Muscle of back (tissue), 13 donors: ENCODE measurements at places on chromosomes 5 and 9. TPM values are rescaled to one million over a fixed set of nuclear protein-coding genes. Genes with fewer than 3 reads are reported as not detected.

DNA sequence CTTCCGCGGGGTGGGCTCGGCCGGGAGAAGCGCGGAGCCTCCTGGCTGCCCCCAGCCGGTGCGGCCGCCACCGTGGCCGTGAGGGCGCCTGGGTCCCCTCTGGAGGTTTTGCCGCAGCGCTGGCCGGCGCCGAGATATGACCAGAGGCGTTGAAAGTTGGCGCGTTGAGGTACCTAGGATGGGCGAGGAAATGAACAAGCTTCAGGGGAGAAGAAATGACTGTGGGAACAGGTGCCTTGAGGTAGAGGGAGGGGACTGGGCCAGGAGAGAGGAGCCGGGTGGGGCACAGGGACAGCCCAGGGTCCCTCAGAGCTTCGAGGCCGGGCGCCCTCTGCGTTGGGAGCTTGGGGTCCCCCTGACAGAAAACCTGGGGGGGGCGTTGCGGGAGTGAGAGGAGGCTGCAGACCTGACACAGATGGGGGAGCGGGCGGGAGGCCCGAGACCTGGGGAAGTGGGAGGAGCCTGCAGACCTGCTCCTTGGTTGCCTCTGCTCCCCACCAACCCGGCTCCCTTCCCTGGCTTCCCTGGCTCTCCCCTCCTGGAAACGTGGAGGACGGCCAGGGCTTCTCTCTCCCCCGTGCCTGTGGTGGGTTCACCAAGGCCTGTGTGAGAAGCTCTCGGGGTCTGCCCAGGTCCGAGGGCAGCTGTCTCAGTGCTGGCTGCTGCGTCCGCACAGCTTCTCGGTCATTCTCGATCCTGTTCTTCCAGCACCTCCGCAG, 14.2 kb downstream of the RABL6 start:
- DNase-seq: no peak

GRCh38 chr5:54621048-54621447, 103.5 kb downstream of the SNX18 start:
- DNase-seq: no peak

GRCh38 chr5:156431956-156432829, 105.2 kb downstream of the SGCD start:
- DNase-seq: no peak

DNA sequence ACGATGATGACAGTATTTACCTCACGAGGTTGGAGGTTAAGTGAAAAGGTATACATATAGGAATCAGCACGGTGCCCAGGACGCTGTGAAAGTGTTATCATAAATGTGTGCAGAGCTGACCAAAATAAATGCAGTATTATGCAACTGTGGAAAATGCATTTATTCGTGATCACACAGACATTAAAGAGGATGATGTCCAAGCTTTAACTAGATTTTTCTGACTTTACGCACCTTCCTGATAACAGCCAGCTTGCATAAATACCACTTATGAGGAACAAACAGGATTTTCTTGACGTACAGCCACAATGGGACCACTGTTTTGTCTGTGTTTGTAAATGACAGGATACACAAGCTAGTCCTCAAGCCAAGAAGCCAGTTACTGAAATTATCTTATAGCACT, 71.4 kb upstream of the ATP10B start:
- no peak for DNase-seq

DNA sequence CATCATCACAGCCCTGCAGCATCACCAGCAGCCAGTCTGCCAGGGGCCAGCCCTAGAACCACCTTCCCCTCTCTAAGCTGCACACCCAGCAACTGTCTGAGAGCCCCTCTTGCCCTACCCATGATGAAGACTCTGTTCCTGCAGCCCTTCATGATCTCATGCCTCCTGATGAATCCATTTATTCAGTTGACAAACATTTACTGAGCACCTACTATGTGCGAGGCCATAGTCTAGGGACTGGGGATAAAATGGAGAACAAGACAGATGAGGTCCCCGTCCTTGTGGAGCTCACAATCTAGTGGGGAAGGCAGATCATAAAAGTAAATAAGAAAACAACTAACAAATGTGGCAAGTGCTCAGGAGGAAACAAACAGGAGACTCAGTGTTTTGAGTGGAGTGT, 96.3 kb downstream of the PCDH1 start:
- no peak for DNase-seq

GRCh38 chr9:93814077-93814956, 140.8 kb downstream of the BARX1 start:
- no peak for DNase-seq

DNA sequence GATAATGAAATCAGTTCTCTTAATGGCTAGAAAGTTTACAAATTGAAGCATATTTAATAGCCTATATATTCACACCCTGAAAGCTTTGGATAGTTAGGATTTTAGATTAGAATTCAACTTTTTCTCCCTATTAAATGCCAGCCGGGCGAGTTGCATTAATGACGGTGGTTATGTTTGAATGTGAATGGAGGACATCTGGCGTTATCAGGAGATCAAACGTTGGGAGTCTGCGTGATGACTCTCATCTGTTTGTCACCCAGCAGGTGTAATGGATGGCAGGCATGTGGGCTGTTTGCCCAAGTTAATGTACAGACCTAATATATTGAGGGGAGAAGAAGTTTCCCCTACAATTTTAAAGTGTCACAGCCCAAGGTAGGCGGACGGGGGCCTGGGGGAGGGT, 1227.7 kb upstream of the WWC1 start:
- DNase-seq: no peak

DNA sequence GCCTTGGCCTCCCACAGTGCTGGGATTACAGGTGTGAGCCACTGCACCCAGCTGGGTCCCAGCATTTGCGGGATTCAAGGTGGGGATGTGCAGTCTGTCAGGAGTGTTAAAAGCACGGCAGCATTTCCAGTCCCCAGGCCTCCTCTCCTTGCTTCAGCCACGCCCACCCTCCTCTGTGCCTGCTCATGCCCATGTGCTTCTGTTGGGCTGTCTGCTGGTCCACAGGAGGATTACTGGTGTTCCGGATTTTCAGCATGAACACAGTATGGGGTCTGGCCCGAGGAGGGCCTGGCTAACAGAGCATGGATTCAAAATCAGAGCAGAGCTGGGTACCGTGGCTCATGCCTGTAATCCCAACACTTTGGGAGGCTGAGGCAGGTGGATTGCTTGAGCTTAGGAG, 5.5 kb downstream of the ARRDC1 start:
- DNase-seq: no peak

GRCh38 chr5:65825408-65826328, 100.7 kb upstream of the ERBIN start:
- DNase-seq: no peak

DNA sequence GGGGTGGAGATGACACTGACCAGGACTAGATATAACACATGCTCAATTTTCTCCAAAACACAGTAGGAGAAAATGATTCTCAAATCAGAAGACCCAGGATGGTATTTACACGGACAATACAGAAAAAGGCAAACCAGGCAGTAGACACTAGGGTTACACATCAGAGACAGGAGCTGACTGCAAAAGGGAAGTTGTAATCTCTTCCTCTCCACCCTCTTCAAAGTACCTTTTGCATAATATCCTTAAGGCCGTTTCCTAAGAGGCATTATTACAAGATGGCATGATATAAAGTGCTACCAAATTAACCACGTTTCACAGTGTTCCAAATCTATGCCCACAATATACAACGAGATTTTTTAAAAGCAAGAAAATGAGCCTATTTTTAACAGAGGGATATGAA, 39.2 kb downstream of the YIPF5 start:
- no peak for DNase-seq

- DNase-seq: peak; percentile 34
Measured at GRCh38 chr9:127664678-127665507, 41.9 kb upstream of the CFAP157 start.

GRCh38 chr9:90568667-90569066, 74.0 kb downstream of the DIRAS2 start:
- no peak for DNase-seq

DNA sequence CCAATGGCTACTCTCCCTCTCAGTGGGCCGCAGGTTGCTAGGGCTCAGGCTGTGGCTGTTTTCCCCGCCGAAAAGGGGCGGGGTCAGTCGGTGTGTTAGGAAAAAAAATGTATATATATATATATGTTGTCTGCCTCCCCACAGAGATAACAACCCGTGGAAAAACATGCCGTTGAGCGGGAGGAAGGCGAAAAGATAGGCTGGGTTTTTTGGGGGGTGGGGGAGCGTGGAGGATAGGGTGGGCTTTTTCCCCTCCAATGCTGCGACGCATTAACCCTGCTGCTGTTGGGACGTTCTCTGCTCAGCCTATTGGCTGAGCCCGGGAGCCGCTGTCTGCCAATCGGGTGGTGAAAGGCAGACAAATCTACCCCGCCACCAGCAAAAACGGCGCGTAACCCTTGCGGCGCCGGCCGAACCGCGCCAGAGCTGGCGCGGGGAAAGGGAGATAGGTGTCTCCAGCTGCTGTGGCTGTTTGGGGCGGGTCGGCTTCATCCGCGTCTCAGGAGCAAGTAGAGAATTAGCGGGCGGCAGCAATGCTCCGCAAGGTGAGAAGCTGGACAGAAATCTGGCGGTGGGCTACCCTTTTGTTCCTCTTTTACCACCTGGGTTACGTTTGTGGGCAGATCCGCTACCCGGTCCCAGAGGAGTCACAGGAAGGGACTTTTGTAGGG, at the start of gene PCDHGC4:
TSS of gene PCDHGC4 (plus strand) at position 390 of the 671 bp plus-strand sequence. CDS start at position 534, 144 bp downstream.
- peak; percentile 73 for DNase-seq

Gene OLFM1
- polyA plus RNA-seq: 4.7 TPM
